ENCODE measurements at places on chromosomes 3 and 15.

- DNase-seq = no peak
These were observed 81.7 kb downstream of the TAMM41 start for GRCh38 chr3:11764931-11765363.

- peak; percentile 54 for DNase-seq
These were observed 165.1 kb downstream of the PPM1L start for GRCh38 chr3:160921020-160921635.

DNA sequence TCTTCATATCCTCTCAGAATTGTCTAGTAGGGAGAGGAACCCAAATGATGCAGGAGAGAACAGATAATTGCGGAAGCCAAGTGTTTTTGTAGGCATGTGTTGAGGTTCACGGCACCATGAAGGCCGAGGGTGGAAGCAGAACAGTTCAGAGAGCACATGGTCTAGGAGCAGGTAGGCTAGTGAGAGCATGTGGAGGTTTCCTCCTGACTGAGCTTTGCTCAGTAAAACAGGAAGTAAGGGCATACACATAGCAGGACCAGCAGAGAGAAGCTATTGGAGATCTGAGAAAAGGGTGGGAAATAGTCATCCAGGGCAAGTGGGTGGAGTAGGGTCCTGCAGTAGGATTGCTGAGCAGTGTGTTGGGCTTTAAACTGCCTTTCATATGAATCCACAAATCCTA, 491.1 kb downstream of the FHIT start:
- no peak for DNase-seq

DNA sequence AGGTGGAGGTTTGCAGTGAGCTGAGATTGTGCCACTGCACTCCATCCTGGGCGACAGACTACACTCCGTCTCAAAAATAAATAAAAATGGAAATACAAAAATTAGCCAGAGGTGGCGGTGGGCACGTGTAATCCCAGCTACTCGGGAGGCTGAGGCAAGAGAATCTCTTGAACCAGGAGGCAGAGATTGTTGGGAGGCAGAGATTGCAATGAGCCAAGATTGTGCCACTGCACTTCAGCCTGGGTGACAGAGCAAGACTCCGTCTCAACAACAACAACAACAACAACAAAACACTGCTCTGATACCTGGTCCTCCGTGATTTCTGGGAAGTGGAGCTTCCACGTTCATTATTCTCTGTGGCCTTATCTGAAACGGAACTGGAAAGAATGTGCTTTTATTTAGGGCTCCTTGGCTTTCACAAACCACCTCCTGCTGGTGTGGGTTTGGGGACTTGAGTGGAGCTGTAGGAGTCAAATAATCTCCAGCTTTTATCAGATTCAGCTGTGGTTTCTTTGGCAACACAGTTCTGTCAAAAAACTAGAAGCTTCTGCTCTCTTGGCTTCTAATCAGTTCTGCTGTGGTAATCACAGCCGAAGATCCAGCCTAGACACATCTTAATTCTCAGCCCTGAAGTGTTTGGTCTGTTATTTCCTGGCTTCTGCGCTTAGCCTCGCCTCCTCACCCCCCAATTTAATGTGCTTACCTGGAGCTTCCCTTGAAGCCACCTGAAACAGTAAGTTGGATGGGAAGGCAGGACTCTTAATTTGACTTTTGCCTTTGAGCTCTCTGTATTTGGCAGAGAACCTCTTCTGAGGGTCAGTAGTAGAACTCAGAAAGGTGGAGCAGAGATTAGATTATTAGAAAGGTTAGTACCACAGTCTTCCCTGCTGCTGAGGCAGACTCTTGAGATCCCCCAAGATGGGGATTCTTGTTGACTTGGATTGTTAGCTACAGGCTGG, 21.4 kb downstream of the IRAK2 start:
- DNase-seq = no peak

GRCh38 chr3:177764933-177765332, 567.7 kb upstream of the TBL1XR1 start:
- DNase-seq = no peak

GRCh38 chr3:111610612-111611054, 15.5 kb upstream of the ZBED2 start:
- DNase-seq = no peak

DNA sequence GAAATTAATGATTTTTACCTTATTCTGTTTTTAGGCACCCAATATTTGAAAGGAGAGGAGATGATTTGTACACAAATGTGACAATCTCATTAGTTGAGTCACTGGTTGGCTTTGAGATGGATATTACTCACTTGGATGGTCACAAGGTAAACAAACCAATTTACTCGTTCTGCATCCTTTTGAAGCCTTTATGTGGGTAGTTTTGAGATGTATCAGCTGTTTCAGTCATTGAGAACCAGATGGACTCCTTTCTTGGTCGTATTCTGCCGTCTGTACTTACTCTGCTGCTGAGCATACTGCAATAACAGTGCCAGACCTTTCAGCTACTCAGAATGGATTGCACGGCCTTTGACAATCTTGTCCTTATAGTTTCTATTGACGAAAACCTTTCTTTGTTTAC, 13.3 kb downstream of the DNAJB11 start:
- no peak for DNase-seq

GRCh38 chr15:58260205-58260724, 122.1 kb downstream of the AQP9 start:
- DNase-seq = no peak

- no peak for DNase-seq
These were observed 60.6 kb upstream of the SAMMSON start for GRCh38 chr3:69938931-69939330.
